ENCODE measurements at places on chromosomes 2 and 18.

GRCh38 chr2:145380436-145381017 is 860.6 kb upstream of the ZEB2 start:
- peak; percentile 84 for DNase-seq

- peak; percentile 89 for DNase-seq
Observed at GRCh38 chr2:120596990-120597594, 138.6 kb upstream of the GLI2 start.

DNA sequence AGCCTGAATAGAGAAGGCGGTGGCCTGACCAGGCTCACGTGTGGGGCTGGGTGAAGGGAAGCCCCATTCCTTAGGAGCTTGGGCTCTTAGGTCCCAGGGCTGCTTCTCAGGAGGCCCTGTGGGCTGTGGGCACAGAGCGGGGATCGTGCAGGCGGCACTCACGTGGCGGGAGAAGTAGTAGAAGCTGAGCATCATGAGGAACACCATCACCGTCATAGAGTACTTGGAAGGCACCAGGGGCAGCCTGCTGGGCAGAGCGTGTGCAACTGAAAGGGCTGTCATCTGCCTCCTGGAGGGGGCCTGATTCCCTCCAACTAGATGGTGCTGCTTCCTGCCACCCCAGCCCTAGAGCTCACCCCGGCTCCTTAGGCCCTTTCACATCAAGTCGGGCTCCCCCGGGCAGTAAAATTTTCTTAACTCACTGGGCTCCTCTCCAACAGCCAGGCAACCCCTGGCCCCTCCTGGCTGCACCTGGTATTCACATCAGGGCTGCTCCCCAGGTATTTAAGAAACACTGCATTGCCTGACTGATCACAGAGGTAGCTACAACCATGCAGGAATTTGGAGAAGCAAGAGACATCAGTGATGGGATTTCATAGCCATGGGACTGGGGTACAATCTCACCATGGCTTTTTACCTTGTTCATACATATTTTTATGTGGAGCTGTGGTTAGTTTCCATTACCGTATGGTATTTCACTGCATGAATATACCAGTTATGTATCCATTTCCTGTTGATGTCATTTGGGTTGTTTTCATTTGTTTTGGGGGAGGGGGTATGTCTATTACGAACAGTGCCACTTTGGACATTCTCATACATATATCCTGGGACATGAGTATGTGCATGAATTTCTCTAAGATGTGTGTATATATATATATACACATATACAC is 32.9 kb downstream of the CENPO start:
- no peak for DNase-seq

- peak; percentile 100 for DNase-seq
Observed at GRCh38 chr2:127508631-127509034, 17.7 kb downstream of the IWS1 start.

DNA sequence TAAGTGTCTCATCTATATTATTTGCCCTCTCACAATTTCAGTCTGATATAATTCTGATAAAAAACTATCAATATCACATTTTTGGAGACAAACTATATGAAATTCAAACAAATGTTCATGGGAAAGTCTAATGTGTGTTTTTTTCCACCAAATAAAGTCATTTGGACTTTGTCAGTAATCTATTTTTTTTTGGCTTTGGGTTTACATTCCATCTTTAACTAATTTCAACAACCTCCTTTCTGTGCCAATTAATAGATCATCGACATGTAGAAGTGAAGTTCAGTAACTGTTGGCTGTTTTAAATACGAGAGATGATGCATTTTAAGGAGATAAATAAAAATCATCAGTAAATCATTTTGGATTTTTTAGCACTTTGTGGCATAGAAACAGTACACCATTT is 1623.0 kb upstream of the ACVR2A start:
- no peak for DNase-seq

DNA sequence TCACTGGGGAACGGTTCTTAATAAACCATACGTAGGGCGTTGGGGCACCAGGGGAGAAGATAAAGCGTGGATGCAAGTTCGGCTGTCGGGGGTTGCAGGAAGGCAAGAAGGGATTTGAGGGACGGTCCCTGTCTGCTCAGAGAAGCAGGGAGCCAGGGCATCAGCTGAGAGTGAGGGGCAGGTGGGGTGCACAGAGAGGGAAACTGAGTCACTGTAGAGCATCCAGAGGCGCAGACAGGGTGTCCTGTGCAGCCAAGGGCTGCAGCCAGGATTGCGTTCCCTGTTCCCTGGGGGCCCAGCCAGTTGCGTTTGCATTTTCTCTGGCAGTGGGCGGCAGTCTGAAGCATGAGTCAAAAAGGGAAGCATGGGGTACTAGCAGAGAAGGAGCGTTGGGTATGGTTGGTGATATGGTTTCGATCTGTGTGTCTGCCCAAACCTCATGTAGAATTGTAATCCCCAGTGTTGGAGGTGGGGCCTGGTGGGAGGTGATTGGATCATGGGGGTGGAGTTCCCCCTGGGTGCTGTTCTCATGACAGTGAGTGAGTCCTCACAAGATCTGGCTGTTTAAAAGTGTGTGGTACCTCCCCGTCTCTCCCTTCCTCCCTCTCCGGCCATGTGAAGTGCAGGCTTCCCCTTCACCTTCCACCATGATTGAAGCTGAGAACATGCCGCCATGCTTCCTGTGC is 202.9 kb downstream of the NDUFA10 start:
- DNase-seq, result no peak

GRCh38 chr2:10447300-10447894 is 730 bp downstream of the ODC1 start:
- peak; percentile 38 for DNase-seq

All from fibroblast of mammary gland (primary cell).